ENCODE measurements at places on chromosomes 3 and 15.
A peak's percentile ranks its signal among the peaks of the same experiment; 100 is the strongest.

GRCh38 chr3:36135863-36136262, 244.4 kb upstream of the STAC start:
- no peak for DNase-seq

DNA sequence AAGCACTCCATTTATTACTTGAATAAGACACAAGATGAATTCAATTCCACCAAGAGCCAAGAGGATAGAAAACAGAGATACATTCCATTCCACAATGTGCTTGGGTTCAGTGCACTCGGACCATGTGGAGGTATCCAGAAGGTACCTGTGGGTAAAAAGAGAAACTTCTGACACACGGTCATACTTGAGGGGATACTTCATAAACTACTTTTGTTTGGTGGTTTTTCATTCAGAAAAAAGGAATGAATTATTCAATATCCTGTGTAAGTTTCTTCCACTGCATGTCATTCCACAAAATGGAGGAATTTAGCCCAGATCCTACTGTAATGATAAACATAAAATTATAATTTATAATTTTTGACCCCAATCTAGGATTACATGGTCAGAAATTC, 5.7 kb downstream of the TM4SF1 start:
- no peak for DNase-seq

DNA sequence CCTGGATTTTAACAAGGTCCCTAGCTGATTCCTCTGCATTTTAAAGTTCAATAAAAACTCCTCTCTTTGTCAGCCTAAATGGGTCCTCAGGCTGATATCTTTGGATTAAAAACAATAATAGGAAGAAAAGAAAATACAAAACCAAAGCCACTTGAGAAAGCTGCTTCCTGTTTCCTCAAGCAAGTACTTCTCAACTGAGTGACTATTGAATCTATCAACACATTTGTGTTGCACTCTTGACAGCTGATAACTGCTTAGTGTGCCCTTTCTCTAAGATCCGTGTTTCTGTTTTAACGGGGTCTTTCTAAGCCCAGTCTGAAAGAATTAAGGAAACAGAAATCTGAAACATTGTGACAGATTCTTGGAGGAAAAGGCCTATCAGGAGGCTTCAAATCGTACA, 410.7 kb downstream of the GRM7 start:
- no peak for DNase-seq

GRCh38 chr3:12750658-12751071, 8.4 kb downstream of the TMEM40 start:
- peak; percentile 55 for DNase-seq

DNA sequence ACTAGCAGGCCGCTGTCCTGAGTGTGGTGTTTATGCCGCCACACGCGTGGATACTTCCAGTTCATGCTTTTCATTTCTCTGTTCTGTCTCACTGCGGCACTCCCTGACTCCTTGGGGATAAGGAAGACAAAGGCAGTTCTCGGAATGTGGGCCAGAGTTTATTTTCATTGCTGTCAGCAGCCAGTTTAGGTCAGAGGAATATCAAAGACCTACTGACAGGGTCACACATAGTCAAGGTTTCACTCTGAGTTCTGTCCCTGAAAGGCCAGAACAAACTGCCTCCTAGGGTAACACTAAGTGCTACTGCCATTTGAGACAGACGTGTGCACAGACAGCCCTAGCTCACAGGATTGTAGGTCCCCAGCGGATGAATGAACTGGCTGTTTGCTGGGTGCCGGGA, 27.3 kb upstream of the SPTBN5 start:
- no peak for DNase-seq
